CD4-positive, alpha-beta T cell treated with Interleukin-6 for 4 hours (primary cell): ENCODE measurements at places on chromosomes 7 and 10.
A peak's percentile ranks its signal among the peaks of the same experiment; 100 is the strongest.

DNA sequence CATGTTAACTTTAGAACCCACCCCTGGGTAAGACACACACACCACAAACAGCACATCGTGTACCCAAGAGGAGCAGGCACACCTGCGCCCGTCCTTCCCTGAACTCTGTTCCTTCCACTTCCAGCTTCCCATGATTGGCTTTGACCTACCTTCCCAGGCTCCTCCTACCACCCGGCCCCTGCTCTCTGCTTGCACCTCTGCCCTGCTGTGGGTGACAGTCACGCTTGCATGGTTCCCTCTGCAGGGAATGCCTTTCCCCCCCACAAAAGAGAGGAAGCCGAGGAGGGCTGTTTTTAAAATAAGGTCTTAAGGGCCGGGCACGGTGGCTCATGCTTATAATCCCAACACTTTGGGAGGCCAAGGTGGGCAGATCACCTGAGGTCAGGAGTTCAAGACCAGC lies 16.4 kb downstream of the SFXN4 start:
- DNase-seq, result no peak

GRCh38 chr10:62561151-62561550 lies 187.0 kb downstream of the ZNF365 start:
- DNase-seq, result no peak

DNA sequence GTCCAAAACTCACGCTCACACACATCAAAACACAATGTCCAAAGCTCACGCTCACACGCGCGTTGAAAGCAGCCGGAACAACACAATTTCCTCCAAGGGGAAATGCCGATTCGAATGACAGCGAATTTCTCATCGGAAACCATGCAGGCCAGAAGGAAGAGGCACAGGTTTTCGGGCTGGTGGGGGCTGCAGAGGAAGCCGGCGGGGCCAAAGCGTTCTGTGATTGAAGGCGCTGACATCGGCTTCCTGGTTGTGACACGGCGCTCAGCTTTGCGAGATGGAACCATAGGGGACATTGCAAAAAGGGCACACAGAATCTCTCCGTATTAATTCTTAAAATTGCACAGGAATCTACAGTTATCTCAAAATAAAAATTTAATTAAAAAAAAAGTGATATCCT lies 61.3 kb downstream of the FOXL3 start:
- peak; percentile 84 for DNase-seq

- no peak for DNase-seq
Measured at GRCh38 chr7:133275446-133276095, 22.7 kb downstream of the EXOC4 start.

DNA sequence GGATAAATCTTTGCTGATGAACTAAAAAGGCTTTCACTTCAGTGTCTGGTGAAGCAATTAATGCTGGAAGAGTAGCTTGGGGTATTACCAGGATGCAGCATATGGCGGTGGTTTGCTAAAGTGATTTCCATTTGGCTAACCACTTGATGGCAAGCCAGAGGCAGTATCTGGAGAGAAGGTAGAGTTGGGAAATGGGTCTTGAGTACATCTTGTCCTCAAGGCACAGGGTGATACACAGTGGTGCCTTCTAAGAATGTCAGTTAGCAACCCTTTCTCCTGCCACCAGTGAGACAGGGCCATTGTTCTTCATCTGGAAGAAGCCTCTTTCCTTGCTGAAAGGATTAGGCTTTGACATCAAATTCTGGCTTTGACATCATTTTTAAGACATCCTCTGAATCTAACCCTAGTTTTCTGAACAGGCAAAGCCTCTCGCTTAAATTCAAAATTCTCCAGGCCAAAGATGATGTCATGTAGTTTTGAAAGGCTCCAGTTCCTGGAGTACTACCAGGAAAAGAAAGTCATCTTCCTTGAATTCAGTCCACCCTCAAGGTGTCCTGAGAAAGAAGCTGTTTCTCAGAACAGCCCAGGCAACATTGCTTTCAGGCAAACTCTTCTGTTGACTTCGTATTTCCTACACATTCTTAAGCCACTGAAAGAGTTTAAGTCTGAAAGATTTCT lies 162.4 kb downstream of the ARID5B start:
- DNase-seq, result no peak

GRCh38 chr10:19638182-19638895 lies 177.9 kb upstream of the PLXDC2 start:
- DNase-seq, result no peak

GRCh38 chr7:129923709-129924108 lies 29.1 kb downstream of the UBE2H start:
- no peak for DNase-seq

GRCh38 chr7:45211066-45211465 lies 53.5 kb downstream of the RAMP3 start:
- no peak for DNase-seq

DNA sequence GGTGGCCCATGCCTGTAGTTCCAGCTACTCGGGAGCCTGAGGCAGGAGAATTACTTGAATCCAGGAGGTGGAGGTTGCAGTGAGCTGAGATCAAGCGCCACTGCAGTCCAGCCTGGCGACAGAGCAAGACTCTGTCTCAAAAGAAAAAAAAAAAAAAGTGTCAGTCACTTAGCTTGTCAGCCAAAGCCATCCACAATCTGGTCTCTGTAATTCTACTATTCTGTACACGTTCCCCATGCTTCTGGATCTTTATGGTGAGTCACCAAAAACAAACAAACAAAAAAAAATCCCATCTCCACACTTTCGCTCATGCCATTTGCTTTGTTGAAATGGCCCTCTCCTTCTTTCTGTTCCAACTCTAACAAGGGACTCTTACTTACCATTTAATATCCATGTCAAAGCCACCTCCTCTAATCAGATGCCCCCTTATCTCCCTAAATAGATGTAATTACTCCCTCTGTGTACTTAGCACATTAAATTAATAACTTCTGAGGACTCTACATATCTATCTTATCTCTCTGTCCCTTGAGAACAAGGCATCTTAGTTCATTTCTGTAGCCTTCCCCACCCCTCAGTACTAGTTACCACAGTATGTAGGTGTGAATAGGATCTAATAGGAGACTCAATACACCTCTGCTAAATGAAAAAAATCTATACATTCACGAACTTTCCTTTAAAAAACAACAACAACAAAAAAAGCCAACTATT lies 128.4 kb downstream of the ELMO1 start:
- DNase-seq, result no peak

GRCh38 chr7:159000859-159001435 lies 143.7 kb downstream of the VIPR2 start:
- DNase-seq, result no peak

DNA sequence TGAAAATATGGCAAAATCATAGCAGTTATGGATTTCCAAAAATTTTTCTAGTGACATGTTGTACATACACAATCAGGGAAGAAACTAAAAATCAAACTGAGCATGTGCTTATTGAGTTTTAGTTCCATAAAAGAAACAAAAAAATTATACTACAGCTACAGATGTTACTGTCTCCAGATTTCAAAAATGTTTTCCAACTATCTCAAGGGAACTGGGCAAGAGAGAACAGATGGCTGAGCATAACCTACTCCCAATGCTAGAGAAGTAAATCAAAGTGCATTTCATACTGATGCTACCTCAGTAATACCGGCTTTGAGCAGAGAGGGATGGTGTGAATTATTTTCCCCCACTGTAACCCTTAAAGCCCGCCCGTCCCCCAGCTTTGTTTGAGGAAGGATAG lies 40.7 kb upstream of the KMT2C start:
- no peak for DNase-seq

GRCh38 chr10:120394446-120394845 lies 62.6 kb upstream of the PLPP4 start:
- no peak for DNase-seq

DNA sequence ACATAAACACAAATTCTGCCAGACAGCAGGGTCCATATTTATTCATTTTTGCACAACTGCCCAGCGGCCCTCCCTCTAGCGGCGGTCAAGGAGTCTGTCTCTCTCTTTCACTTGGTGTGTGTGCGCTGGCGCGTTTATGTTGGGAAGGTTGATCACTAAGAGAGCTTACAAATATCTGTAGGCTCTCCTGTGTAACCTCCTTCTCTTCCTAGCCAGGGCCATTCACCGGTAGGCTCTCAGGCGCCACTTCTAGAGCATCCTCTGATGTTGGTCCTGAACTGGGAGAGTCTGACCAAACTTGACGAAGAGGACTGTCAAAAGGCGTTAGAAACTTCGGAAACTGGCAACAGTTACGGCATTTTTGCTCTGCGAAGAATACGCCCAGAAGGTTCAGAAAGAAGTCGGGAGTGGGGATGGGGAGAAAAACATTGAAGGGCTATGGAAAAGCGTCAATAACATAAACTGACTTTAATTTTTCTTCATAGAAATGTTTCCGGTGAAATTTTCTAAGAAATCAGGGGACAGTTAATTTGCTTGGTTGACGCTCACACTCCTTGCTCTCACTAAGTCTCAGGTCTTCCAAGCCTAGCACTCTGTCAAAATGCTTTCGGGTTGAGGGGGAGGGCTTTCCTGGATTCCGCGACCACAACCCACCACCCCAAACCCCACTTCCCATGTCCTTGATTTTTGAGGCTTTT lies 731.1 kb downstream of the ZWINT start:
- DNase-seq, result no peak

DNA sequence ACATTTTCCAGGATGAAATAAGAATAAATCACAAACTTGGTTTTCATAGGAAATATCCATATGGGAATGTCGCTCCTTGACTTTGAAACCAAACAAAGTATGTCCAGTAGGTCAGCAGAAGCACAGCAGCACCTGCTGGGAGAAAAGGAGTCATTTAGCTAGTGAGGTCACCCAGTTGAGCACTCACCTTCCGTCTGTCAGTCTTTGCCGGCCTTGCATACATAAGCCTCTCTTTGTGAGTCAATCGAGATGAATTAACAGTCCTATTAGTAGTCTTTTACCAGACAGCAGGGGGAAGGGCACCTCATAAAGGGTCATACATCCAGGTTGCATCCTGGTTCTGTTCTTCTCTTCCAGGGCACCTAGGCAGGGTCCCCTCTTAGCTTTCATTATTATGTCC lies 232.5 kb upstream of the FZD1 start:
- no peak for DNase-seq

DNA sequence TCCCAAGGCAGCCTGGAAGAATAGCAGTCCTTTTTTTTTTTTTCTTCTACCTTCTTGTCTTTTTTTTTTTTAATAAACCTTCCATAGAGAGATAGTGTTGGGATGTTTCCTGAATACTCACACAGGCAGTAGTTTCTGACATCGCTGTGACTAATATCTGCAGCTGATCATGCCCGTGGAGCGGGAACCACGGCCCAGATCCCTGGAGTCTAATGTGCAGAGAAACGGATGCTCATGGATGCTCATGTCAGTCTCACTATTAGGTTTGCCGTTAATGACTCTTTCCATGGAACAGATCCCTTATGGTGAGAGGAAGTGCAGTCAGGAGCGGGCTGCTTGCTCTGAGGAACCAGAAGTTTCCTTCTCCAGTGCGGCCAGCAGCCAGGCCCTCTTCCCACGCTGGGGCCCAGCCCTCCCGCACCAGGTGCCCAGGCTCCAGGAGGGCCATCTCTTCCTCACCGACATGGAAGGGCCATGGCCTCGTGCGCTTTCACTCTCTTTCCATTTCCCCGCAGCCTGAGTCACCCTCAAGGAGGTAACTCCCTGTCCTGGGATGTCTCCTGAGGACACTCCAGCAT lies 132.5 kb downstream of the WDR37 start:
- no peak for DNase-seq

- DNase-seq, result peak; percentile 38
Measured at GRCh38 chr10:89327803-89328441, at the start of gene IFIT3. Gene IFIT3, plus strand, starts transcription at chr10:89327997. Its CDS starts 77 bp downstream, at chr10:89328074.

DNA sequence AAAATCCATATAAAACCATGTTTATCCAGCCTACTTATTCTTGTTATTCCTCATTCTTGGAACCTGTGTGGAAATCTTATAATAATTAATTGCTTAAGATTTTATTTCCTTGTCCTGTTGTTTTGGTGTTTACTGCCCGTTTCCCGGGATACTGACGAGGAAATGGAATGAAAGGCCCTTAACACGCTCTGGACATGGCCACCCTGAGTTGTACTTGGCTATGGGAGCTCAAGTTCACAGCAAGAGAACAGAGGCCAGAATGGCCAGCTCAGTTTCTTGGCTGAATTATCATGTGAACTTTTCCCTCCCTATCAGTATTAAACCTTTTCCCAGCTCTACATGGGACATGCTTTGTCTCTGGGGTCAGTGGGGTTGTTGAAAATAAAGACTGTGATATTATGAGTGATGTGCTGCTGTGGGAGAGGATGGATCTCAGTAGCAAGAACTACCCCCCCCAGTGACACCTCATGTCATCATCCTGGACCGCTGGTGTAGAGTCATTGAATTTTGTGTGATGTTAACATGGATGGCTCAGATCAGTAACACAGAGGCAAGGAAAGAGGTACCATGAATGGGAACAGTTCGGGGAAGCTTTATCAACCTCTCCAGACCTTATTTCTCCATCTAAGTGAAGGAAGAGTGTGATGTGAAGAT lies 87.0 kb upstream of the IGFBP3 start:
- no peak for DNase-seq

DNA sequence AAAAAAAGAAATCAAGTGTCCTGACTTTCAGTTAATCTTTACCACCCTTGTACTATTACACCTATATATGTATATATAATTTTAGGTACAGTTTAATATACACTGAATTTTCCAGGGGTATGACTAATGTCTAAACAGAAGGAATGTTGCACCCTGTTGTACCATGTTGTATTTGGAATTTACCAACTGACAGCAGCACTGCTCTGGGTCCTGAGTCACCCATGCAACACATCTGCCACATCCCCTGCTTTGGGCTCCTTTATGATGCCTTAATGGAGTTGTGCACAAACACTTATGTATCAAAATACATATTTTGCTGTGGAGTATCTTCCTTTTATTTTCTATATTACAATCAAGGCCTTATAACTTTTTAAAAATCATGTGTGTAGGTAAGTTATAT lies 21.2 kb downstream of the YAE1 start:
- no peak for DNase-seq

GRCh38 chr7:1941464-1942242 lies 271.6 kb downstream of the ELFN1 start:
- no peak for DNase-seq

DNA sequence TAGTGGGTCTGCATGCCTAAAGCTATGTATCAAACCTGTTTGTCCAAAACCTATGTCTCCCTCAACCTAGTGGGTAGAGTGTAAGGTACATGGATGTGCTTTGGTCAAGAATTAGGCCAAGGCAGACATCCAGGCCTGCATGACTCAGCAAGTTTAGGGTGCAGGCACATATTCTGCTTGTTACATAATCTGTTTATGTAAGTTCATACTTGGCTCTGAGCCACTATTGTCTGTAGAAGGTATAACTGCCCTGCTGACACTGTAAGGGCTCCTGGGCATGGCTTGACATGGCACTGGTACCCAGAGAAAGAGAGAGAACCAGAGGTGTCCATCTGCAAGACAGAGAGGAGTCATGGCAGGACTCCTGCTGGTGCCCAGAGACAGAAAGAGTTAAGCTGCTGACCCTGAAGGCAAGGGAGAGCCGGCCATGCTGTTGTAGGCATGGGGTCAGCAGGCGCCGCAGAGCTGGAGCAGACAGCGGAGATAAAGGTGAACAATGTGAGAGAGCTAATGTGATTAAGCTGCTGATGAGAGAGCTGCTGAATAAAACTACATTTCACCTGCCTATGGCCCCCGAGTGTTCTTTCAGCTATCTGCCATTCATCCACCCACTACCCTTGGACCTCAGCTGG lies 118.5 kb upstream of the TMEM106B start:
- no peak for DNase-seq

- no peak for DNase-seq
Measured at GRCh38 chr7:152571068-152571467, 104.9 kb downstream of the XRCC2 start.
